ENCODE measurements at places on chromosomes 2 and 18. TPM values are rescaled to one million over a fixed set of nuclear protein-coding genes. Genes with fewer than 3 reads are reported as not detected.

GRCh38 chr2:215527736-215528135, 91.9 kb upstream of the FN1 start:
- no peaks in the 10 kb centered on the region for H3K36me3 ChIP-seq
- DNase-seq: no peak
- no peak overlapping the region for H3K27ac ChIP-seq
- H3K27me3 ChIP-seq: no peaks in the 10 kb centered on the region

DNA sequence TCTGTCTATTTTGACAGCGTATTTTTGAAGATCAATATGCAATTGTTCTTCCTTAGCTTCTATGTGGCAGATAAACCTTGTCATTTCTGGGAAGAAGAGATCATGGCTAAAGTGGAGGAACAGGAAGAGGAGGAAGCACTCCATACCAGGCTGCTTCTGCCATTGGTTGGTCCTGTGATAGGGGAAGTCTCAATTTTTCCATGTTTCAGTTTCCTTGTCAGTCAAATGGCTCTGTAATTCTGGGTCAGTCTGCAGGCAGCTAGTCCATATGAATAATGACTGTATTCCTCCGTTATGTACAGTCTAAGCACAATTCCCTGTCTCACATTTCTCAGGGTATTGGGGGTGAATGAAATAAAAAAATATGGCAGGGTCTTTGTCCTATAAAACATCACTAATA, 277.6 kb upstream of the CXCR4 start:
- no peaks in the 10 kb centered on the region for H3K27me3 ChIP-seq

DNA sequence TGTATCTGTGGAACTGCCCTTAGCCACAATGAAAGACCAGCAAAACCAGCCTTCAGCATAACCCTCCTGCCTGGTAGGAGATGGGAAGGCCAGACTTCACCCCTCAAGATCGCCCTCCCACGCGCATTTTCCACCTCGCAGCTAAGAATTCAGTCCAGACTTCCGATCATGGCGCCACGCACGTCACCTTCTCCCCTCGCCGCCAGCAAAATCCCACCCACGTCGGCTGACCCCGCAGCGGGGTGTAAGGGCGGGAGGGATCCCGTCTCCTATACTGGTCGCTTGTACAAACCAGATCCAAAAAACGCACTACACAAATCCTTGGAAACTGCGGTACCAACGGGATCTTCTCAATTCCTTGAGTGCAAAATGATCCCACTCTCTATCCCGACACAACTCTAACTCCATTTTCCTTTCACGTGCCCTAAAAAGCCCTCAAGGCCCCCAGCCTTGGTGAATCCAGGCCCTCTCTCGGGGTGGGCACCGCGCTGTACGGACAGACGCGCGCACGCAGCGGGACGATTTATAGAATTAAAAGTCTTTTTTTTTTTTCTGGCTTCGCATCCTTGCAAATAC, 1.0 kb upstream of the BMPR2 start:
- no peaks in the 10 kb centered on the region for H3K27me3 ChIP-seq
- peak overlapping the region; percentile 77 for H3K4me3 ChIP-seq
- H3K4me1 ChIP-seq: peaks cover 13% of the 10 kb centered on the region
- H3K36me3 ChIP-seq: no peaks in the 10 kb centered on the region

Gene IL1RL1
- 0.43 TPM for total RNA-seq

DNA sequence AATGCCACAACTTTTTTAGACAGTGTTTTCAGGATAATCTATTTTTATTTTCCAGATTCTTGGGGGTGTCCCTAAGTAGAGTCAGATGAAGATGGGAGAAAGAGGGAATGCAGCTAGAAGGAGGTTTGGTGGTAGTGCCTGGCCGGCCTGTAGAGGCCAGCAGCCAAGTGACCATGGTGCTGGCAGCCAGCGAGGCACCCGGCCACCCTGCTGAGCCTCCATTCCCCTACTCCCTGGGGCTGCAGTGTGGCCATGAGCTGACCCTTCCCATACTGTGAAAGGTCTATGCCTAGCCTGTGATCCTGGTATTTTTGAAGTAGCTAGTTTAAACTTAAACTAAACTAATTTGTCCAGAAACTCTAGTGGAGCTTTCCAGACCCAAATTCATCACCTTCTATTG, 268.6 kb downstream of the CYRIA start:
- DNase-seq: no peak
- no peak overlapping the region for H3K4me3 ChIP-seq
- H3K27ac ChIP-seq: no peak overlapping the region
- H3K36me3 ChIP-seq: no peaks in the 10 kb centered on the region
- H3K4me1 ChIP-seq: no peaks in the 10 kb centered on the region

DNA sequence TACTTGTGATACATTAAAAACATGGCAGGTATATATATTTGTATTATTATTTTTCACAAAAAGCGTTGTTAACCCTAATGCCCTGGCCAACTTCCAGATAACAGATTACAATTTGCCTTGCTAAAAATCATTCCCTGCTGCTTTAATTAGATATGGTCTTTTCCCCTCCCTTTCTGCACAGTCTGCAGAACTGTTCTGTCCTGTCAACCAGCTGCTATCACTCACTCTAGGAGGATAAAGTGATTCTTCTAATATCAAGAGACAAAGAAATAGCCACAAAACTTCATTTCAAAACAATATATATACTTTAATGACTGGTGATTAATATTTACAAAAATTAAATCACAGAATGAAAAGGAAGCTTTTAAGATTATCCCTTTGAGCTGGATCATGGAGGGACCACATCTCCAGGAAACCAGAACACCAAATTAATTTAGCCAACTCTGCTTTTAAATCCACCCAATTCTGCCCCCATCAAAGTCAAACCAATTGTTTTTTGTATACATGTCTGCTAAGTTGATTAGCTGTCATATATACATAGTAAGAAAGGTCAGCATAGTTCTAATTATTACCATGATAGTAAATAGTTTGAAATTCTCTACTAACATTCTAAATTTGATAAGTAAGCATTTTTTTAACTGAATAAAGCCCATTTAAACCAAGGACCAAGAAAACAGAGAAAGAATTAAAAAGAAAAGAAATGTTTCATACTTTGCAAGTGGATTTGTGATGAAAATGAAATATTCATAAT, 55.7 kb downstream of the RND3 start:
- H3K27ac ChIP-seq: no peak overlapping the region
- no peaks in the 10 kb centered on the region for H3K4me1 ChIP-seq
- no peak for DNase-seq
- no peaks in the 10 kb centered on the region for H3K27me3 ChIP-seq
- H3K4me3 ChIP-seq: no peak overlapping the region
- no peaks in the 10 kb centered on the region for H3K36me3 ChIP-seq

DNA sequence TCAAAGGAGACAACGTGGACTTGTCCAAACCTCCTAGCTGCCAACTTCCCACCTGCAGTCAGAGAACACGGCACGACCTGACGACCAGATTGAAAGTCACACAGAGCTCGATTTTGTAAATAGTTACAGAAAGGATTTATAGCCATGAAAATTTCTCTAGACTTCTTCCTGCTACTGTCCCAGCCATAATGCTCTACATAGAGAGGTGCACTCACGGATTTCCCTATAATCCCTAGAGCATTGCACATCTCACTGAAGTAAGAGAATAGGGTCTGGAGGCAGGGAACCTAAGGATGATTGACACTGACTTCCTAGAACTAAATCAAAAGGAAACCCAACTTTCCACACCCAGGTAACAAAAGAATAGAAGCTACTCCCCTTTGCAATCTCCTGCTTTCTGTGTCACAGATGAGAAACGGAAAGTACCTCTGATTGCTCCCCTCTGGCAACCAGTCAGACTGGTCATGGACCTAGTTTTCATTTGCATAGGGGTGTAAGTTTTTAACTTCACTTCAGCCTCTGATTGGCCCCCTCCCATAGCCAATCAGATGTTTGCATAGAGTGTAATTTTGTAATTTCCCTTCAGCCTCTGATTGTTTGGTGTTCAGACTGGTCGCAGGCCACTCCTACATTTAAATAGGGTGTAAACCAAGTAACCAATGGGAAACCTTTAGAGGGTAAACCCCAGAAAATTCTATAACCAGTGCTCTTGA, 58.6 kb upstream of the FBXO11 start:
- H3K27ac ChIP-seq: no peak overlapping the region
- no peaks in the 10 kb centered on the region for H3K27me3 ChIP-seq
- no peaks in the 10 kb centered on the region for H3K4me1 ChIP-seq

All from psoas muscle (tissue), 8 donors.